ENCODE measurements at places on chromosomes 5 and 9. TPM values are rescaled to one million over a fixed set of nuclear protein-coding genes. Genes with fewer than 3 reads are reported as not detected.

The FAM151B gene
- total RNA-seq = 2.7 TPM

The CD274 gene
- 4.9 TPM for total RNA-seq

The CDC20B gene
- not detected for total RNA-seq

The PCDHGB7 gene
- 0.48 TPM for total RNA-seq

The C5orf58 gene
- total RNA-seq = not detected

The SWI5 gene
- 63.6 TPM for total RNA-seq

The TAF11L12 gene
- not detected for total RNA-seq

The F2RL2 gene
- 24.2 TPM for total RNA-seq

The GALNT12 gene
- 3.2 TPM for total RNA-seq

The SAXO1 gene
- total RNA-seq = not detected

The PCA3 gene
- total RNA-seq = not detected

The PCDHB2 gene
- total RNA-seq = 0.96 TPM

The TSLP gene
- total RNA-seq = not detected

The CFAP90 gene
- total RNA-seq = not detected

The FBXL17 gene
- total RNA-seq = 6.9 TPM
